Activated CD4-positive, alpha-beta T cell treated with anti-CD3 and anti-CD28 coated beads for 24 hours (primary cell): ENCODE measurements at places on chromosomes 7 and 10.

DNA sequence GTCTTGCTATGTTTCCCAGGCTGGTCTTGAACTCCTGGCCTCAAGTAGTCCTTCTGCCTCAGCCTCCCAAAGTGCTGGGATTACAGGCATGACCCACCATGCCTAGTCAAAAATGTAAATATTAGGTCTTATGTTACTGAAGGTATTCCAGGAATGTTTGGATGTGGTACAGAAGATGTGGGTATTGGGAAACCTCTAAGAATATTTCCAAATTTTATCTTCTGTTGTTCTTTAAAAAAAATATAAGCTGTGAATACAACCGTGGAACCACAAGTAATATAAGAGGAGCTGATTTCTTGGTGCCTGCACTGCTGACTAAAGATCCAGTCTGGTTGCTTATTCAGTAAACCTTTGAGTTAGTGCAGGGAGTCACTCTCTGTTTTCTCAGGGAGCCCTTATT, 178.3 kb downstream of the AUTS2 start:
- DNase-seq = no peak

- no peak for DNase-seq
Observed at GRCh38 chr7:94414481-94414880, 19.8 kb downstream of the COL1A2 start.

DNA sequence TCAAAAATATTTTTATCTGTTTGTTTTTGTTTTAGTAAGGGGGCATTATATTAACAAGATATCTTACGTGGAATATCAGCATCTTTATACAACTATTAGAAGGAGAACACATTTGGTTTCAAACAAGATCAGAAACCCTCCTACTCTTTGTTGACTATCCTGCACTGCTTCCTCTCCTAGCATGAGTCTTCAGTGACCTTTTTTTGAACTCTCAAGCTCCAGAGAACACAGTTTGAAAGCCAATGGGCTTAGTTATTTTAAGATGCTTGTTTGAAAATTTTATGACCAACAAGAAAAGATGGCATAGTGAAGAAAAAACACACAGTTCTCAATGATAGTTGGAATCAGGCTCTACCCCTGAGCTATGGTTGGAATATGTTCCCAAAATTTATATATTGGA, 37.2 kb upstream of the RTKN2 start:
- no peak for DNase-seq

DNA sequence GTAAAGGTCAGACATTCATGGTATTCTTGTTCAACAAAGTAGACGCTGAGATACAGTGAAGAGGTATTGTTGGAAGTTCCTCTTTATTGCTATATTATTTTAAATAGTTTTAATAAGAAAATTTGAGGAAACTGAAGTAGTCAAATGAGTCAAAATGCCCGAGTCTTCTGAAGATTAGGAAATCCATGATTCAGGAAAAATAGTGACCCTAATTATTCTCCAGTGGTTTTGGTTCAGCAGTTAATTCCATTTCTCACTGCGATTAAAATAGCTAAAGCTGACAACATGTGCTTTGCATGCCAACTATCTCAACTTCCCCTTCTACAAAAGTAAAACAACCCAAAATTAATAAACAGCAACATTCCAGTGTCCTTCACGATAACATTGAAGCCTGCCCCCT, 32.7 kb upstream of the PFKP start:
- no peak for DNase-seq

GRCh38 chr7:31705377-31705776, 18.4 kb downstream of the PPP1R17 start:
- DNase-seq = no peak

GRCh38 chr10:119005362-119006043, 24.0 kb upstream of the NANOS1 start:
- no peak for DNase-seq

- DNase-seq = no peak
Observed at GRCh38 chr7:64101943-64102655, 56.9 kb downstream of the ZNF727 start.

DNA sequence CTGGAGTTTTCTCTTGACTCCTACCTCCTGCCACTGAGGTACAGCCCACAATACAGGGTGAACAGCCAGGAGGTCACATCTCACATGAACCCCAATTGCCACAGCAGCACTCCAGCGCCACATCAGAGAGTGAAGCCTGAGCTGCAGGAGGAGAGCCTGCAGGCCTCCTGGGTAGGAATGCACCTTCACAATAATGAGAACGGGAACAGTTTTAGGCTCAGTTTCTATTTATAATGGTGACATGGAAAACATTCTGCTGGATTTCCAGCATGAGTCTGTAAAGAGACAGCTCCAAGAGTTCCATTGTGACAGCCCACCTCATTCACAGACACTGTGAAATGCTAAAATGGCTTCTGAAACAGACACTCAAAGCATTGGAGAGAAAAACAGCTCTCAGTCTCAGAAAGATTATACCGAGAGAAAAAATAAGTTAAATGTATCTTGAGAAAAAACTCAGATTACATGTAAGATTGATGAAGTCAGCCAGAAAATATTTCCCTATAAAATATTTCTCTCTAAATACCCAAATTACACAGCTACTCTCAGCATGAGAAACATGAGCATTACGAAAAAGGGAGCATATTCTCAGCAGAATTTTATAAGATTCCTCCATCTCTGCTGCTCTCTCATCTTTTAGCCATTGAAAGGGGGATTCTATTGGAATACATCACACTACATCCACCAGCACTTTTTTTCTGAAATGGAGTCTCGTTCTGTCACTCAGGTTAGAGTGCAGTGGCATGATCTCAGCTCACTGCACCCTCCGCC, 11.3 kb downstream of the ZNF680 start:
- no peak for DNase-seq

- DNase-seq = no peak
Observed at GRCh38 chr10:122707535-122707934, 7.9 kb upstream of the C10orf120 start.

- no peak for DNase-seq
Observed at GRCh38 chr10:125964558-125964957, 68.2 kb downstream of the FANK1 start.

GRCh38 chr7:43363035-43363791, 219.7 kb upstream of the STK17A start:
- DNase-seq = no peak

GRCh38 chr7:101536232-101536631, 92.9 kb downstream of the MYL10 start:
- no peak for DNase-seq

GRCh38 chr10:29317027-29317420, 28.2 kb downstream of the LYZL1 start:
- no peak for DNase-seq

DNA sequence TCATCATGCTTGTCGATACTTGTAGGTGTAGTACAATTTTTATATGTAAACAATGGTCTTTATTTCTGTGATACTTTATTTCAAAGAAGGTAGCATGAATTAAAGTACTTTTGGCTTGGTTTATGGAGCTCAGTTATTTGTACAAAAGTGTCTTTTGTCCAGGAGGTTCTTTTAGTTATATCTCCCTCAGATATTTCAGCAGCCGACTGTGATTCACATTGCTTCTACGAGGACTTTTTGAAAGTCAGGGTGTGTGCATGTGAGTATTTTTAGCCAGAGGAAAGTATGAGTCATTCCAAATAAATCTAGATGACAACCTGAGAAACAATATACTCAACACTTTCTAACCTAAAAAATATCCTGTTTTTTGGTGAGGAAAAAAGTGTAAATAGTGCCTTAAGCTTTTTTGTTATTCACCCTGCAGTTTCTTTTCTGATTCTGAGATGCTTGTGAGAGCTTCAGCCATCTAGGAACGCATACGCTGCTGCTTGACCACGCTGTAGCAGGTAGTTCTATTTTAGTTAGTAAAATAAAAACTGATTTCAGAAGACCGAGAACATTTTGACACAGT, 595 bp upstream of the SUN1 start:
- DNase-seq = no peak

DNA sequence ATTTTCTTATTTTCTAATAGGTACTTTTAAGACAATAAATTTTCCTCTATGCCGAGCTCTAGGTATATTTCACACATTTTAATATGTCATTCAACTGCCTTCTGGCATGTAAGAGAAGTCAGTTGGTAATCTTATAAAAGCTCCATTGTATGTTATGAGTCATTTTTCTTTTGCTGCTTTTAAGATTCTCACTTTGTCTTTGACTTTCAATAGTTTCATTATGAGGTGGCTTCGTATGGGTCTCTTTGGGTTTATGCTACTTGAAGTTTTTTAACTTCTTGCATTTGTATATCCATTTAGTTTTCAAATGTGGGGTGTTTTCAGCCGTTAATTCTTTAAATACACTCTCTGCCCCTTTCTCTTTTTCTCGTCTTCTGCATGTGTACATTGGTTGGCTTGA, 80.5 kb downstream of the ABCA13 start:
- DNase-seq = no peak

- DNase-seq = no peak
Observed at GRCh38 chr10:57657164-57657765, 610.4 kb downstream of the IPMK start.

- DNase-seq = no peak
Observed at GRCh38 chr7:34396437-34397064, 261.5 kb upstream of the NPSR1 start.

DNA sequence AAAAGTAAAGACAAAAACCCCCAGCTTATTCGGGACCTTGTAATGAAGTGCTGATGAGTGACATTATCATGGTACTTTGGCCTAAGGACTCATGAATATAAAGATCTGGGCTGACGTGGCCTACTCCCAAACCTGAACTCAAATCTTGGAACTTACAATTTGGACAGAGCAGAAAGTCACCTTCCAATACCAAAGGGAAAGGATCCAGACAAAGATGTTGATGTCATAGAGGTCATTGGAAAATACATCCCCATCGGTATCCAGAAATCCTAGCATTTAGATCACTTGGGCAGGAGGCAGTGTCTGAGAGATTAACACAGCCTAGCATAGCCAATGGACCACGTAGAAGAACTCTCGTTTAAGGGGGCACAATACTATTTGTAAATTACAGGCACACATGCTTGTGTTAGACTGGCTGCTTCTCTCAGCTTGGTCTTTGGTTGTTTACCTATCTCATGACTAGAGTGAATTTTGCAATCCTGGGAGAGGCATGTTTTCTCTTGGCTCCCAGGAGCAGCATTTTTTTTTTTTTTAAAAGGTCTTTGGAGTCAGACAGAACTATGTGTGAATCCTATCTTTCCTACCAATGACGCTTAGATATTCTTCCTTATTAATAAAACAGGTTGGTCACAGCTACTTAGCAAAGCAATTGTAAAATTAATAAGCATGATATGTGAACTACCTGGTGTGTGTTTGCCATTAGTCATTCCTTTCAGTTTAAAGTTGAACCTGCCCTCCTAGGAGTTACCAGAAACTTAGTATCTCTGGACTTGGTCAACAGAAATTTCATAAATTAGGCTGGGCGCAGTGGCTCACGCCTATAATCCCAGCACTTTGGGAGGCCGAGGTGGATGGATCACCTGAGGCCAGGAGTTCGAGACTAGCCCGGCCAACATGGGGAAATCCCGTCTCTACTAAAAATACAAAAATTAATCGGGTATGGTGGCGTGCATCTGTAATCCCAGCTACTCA, 27.8 kb upstream of the MRPS33 start:
- no peak for DNase-seq

DNA sequence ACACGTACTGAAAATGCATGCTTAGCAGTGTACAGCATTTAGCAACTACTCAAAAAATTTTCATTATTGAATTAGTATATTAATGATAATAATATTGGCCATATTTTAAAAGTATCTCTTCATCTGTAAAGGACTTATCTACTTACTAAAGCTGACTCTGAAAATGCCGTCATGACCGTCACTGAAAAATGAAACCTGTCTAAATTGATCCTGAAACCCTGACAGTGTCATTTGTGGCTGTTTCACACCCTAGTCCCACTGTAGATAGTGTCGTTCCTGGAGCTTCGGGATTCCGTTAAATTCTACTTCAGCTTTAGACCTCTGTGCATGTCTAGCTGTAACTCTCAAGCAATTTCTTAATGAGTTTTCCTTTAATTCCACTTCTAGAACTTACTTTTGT, 35.8 kb upstream of the EZH2 start:
- no peak for DNase-seq

- no peak for DNase-seq
Observed at GRCh38 chr7:41702635-41703371, at the start of gene INHBA. TSS of gene INHBA (minus strand) at chr7:41703090. CDS start at chr7:41700374, 2,716 bp downstream.

DNA sequence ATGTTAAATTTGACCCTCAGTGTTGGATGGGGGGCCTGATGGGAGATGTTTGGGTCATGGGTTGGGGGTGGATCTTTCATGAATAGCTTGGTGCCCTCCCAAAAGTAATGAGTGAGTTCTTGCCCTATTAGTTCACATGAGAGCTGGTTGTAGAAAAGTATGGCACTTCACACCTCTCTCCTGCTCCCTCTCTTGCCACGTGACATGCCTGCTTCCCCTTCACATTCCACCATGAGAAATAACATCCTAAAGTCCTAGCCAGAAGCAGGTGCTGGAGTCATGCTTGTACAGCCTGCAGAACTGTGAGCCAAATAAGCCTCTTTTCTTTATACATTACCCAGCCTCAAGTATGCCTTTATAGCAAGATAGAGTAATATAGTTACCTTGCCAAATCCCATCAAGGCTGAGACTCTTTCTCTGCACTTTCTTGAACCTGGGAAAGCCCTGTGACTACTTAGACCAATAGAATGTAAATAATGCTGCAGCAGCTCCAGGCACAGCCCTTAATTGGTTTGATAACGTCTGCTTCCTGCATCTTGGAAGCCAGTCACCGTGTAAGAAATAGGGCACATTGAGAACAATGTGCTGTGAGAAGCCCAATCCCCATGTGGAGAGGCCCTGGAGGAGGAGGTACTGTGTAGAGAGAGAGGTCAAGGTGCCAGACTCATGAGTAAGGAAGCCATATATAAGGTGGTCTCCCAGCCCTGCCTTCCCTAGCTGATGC, 88.0 kb upstream of the NAMPT start:
- no peak for DNase-seq

GRCh38 chr10:119896061-119896655, 3.6 kb downstream of the SEC23IP start:
- no peak for DNase-seq

DNA sequence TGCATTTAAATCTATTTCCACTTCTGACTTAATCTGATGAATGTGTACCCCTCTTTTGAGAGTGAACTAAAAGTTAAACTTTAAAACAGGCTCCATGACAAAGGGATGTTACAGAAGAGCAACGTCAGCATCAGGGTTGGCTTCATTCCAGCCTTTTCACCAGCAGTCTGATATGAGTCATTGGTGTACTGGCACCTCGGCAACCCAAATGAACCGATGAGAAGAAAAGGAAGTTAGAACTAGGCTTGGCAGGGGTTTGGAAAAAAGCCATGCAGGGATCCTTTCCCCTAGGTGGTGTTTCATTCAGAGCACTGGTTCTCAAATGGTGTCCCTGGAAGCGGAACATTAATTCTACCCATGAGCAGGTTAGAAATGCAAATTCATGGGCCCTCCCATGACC, 53.6 kb downstream of the SEC61G start:
- DNase-seq = no peak

- no peak for DNase-seq
Observed at GRCh38 chr7:2101630-2102374, 130.9 kb downstream of the MAD1L1 start.
